A673 (cell line): ENCODE measurements at places on chromosomes 2 and 18. TPM values are rescaled to one million over a fixed set of nuclear protein-coding genes. Genes with fewer than 3 reads are reported as not detected.

- H3K36me3 ChIP-seq = peaks cover 25% of the 10 kb centered on the region
- no peaks in the 10 kb centered on the region for H3K27me3 ChIP-seq
- no peak overlapping the region for H3K27ac ChIP-seq
These were observed 186.9 kb downstream of the GFPT1 start for GRCh38 chr2:69200107-69200520.

- no peak overlapping the region for H3K4me3 ChIP-seq
- no peaks in the 10 kb centered on the region for H3K27me3 ChIP-seq
- peak; percentile 92 for DNase-seq
- H3K27ac ChIP-seq = no peak overlapping the region
These were observed 47.5 kb upstream of the STAM2 start for GRCh38 chr2:152222975-152223637.

DNA sequence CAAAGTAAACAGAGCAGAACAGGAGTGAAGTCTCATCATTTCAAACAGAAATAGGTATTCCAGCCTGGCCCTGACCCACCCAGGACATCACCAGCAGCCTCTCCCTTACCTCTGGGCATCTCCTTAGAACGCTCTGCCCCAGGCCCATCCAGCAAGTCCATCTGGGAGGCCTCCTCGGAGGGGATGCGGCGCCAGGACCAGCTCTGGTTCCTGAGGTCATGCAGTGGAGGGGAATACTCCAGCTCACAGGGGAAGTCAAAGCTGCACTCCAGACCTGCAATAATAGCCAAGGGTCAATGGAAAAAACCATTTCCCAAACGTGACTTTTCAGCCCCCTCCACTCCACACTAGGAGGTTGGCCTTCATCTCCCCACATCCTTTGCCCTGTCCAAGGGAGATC, 226.6 kb downstream of the ALK start:
- no peaks in the 10 kb centered on the region for H3K4me1 ChIP-seq
- H3K27me3 ChIP-seq = no peaks in the 10 kb centered on the region
- H3K36me3 ChIP-seq = no peaks in the 10 kb centered on the region
- DNase-seq = no peak
- no peak overlapping the region for H3K27ac ChIP-seq

GRCh38 chr2:122056853-122057252, 301.4 kb downstream of the TSN start:
- H3K27ac ChIP-seq = peak overlapping the region; percentile 48
- H3K27me3 ChIP-seq = no peaks in the 10 kb centered on the region
- no peaks in the 10 kb centered on the region for H3K36me3 ChIP-seq
- no peak overlapping the region for H3K4me3 ChIP-seq

Gene SCN7A
- total RNA-seq = not detected in 2 replicates
